ENCODE measurements at places on chromosomes 3 and 15.

DNA sequence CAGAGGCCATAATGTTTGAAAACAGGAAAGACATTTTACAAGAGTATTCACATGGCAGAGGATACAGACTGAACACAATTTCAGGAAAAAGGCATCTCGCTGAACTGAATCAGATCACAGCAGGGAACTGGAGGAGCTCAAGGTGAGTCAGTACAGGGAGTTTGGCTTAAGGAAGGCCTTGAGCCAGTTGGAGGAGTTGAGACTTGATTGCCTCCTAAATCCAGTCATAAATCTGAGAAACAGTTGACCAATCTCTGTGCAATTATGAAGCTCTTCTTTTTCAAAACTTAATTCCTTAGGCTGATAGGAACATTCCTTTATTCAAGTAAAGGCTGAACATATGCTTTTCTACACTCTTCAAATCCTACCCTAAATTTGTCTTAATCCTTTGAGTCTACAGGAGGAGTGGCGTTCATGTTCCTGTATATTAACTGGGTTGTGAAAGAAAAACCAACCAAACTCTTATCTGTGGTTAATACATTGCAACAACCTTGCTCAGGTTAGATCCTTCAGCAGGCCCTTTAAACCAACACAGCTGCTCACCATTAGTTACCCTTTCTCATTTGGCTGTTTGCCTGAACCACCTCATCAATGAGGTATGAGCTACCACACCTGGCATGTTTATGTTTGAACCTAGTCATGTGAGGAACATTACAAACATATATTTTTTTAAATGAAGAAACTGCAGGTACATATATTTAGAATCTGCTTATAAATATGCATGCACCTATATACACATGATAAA, 404.1 kb upstream of the ATP11B start:
- no peak for DNase-seq

GRCh38 chr15:90087454-90088154, 14.7 kb downstream of the IDH2 start:
- DNase-seq: no peak

- no peak for DNase-seq
These were observed 1.0 kb upstream of the ZNF620 start for GRCh38 chr3:40504636-40505430.

- no peak for DNase-seq
These were observed 116.3 kb downstream of the AKAP13 start for GRCh38 chr15:85496551-85497171.

- no peak for DNase-seq
These were observed 100.5 kb downstream of the OSBPL10 start for GRCh38 chr3:31880482-31881078.

DNA sequence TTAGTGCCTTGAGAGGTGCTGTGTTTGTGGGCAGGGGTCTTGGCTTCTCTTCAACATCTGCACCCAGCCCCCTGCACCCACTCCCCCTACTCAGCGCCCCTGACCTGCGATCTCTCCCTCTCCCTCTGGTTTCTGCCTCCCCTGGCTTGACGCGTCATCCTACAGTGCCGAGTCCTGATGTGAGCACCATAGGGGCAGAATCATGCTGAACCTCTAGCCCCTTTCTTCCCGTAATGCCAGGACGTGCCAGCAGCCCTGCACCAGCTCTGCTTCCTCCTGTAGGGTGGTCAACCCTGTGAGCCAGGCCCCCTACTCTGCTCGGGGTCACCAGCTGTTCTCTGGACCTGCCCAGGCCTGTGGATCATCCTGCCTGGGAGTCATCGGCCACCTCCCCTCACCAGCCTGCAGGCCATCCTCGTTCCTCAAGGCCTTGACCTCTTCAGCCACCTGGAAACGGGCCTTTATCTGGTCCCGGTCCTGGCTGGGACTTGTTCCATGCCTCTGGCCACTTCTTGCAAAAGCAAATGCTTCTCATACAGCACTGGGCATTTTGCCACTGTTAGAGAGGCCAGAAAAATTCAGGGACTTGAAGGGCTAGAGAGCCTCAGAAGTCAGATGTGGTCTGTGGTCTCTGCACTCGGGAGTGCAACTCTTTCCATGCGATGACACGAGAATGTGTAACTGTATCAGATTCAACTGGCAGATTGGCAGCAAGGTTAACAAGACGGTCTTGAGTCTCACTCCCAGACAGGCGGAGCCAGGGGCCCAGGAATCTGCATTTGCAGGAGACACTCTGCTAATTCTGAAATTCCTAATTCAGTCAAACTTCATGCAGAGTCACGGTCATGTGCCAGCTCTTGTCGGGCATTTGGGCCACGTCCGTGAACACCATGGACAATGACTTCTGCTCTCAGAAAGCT, 16.7 kb upstream of the KLF15 start:
- DNase-seq: no peak

DNA sequence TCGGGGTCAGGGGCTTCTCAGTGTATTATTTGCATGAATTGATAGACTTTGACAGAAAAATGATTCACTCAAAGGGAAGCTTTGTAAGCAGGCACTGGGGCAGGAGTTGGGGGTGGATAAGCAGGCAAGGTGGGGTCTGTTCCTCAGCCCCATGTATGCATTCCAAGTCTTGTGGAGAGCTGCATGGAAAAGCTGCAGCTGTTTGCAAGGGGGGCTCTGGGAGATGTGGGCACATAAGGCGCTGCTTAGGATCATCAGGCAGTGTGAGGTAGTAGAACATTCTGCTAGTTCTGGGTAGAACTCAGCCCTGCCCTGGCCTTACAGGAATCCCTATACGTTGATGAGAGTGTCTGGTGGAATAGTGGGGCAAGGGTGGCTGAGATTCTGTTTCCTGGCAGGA, 154.2 kb upstream of the LRIG1 start:
- no peak for DNase-seq

DNA sequence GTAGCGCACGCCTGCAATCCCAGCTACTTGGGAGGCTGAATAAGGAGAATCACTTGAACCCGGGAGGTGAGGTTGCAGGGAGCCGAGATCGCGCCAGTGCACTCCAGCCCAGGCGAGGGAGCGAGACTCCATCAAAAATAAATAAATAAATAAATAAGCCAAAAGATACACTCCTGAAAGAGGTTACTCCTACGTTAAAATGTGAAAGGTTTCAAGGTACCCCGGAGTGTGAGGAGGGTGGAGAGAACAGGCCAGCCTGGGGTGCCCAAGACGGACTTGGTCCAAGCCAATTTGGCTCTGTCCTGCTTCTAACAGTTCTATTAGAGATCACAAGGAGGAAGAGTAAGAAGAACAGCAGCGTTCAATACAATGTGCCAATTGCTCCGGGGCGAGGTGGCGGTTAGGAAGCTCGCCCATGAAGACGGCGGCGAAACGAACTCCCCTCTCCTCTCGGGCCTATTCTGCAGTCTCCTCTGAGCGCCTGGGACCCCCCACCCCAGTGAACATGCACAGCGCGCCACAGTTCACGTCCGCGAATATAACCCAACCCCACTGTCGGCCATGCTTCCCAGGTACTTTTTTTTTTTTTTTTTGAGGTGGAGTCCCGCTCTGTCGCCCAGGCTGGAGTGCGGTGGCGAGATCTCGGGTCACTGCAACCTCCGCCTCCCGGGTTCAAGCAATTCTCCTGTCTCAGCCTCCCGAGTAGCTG, 942 bp downstream of the ELP6 start:
- DNase-seq: peak; percentile 29

GRCh38 chr3:182596676-182597410, 196.5 kb upstream of the ATP11B start:
- no peak for DNase-seq

- no peak for DNase-seq
These were observed 26.7 kb downstream of the TKT start for GRCh38 chr3:53229171-53229570.

GRCh38 chr3:185527364-185527763, 25.0 kb downstream of the LIPH start:
- peak; percentile 52 for DNase-seq

DNA sequence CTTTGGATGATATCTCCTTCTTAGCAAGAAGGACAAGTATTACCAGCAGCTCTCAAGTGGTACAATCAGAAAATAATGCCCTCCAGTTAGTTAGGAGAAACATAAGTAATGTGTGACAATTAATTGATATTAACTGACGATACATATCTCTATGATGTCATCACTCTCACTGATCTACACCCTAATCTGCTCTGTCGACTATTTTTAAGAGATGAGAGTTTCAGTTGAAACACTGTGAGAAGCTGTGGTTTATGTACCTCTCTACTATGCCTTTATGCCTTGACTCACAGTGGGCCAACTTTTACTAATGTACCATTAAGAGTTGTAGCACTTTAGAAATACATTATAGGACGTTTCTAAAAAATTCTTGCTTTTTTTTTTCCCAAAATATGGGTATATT, 8.6 kb downstream of the CEP152 start:
- DNase-seq: no peak

DNA sequence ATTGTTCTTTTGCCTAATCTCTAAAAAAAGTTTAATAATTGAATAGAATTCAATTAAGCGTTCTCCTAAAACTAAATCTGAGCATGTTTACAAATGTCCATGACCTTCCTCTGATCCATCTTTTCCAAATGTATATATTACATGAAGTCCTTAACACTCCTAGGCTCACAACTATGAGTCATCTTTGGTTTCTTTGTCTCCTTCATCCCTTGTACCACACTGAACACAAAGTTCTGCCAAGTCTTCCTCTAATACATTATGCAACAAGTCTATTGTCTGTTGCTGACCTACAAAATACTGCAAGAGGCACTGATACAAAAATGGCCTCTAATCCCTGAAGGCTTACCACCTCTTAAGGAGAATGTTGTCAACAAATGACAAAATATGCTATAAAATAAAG, 550.2 kb downstream of the PYDC2 start:
- DNase-seq: no peak

GRCh38 chr3:64161481-64161952, 63.7 kb downstream of the PRICKLE2 start:
- DNase-seq: no peak

DNA sequence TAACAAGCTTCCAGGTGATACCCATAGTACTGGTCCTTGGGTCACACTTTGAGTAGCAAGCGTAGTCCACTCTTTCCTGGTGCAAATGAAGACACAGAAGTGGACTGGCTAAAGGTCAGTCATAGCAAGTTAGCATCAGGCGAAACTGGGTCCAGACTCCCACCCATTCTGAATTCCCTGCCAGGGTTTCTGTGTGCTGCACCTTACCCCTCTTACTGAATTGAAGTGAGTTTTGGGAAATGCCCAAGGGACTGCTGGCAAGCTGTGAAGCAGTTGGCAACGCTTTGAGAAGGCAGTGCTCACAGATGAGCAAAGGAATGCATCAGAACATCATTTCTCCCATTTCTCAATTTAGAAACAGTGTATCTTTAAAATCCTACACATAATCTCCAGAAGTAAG, 1.8 kb upstream of the LSG1 start:
- no peak for DNase-seq

DNA sequence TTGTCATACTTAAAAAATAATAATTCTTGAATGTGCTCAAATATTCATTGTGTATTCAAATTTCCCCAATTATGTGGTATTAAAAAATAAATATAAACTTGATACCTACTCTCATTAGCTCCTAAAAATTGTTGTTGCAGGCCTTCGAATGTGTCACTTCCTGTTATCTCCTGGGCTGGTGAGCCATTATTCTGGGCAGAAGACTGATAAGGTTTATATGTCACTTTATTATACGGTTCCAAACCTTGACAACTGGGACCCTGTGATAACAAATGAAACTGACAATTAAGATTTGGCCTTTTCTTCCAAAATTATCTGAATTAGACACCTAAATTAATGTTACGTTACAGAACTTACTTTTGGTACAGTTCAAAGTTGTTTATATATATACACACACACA, 15.0 kb downstream of the CEP152 start:
- DNase-seq: no peak

DNA sequence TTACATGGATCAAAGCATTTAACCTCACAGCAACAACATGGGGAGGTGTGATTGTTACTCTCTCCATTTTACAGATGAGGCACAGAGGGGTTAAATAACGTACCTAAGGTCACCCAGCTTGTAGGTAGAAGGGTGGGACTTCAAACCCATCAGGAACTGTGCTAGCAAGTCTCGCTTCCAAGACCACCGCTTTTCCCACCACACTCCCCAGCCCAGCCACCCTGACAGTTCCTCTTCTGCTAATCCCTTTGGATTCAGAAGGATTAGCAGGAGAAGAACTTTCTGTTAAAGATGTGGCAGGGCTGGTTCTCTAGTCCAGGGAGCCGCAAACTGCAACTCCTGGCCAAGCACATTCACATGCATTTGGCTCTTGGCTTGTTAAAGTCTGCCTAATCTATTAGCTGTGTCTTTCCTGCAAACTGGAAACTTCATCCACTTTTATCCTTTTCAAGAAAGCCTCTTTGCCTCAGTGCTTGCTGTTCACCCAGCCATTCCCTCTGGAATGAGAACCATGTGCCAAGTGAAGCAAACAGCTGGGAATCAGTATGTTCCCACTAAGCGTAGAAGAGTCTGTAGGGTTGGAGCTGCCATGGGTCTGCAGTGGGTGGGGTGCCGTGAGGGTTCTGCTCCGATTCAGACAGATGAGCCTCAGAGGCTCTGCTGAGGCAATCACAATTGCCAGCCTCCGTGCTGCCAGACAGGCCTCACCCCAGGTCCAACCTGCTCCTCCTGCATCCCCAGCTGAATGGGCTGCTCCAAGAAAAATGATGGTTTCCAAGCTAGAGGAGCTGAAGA, 44.6 kb downstream of the POMGNT2 start:
- no peak for DNase-seq

DNA sequence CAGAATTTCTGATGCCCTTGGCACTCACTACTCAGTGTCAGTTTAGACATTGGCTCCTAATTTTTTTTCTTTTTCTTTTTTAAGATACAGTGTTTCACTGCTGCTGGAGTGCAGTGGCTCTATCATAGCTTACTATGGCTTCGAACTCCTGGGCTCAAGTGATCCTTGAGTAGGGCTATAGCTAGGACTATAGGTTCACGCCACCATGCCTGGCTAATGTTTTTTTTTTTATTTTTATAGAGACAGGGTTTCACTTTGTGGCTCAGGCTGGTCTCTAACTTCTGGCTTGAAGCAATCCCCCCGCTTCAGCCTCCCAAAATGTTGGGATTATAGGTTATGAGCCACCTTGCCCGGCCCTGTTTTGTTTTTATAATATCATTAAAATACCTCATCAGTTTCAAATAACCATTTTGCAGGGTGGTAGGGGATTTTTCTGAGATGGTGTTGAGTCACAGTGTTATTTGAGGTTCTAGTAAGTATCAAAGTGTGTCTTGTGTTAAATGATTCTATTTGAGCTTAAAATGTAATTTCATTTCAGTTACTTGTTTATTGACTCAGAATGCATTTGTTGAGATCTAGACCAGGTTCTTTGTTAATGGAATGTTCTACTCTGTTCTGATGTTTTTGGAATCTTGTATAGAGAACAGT, 7.0 kb downstream of the FNDC3B start:
- no peak for DNase-seq

- DNase-seq: no peak
These were observed at the start of gene BOC for GRCh38 chr3:113211330-113212149. Gene BOC, plus strand, starts transcription at chr3:113211557. Its CDS starts 38,246 bp downstream, at chr3:113249803.

- no peak for DNase-seq
These were observed 25.6 kb upstream of the NLGN1 start for GRCh38 chr3:173371848-173372487.

- DNase-seq: no peak
These were observed 95.7 kb downstream of the NEDD4 start for GRCh38 chr15:55897560-55898336.

GRCh38 chr15:71592203-71592602, 218.2 kb upstream of the NR2E3 start:
- DNase-seq: no peak

GRCh38 chr3:154480033-154480432, 50.0 kb upstream of the GPR149 start:
- DNase-seq: no peak

- DNase-seq: no peak
These were observed 30.9 kb downstream of the TFG start for GRCh38 chr3:100740207-100740606.

All from Peyer's patch (tissue), 4 donors.